CD4-positive, alpha-beta T cell treated with Interleukin-6 for 4 hours (primary cell): ENCODE measurements at places on chromosomes 5 and 9.
A peak's percentile ranks its signal among the peaks of the same experiment; 100 is the strongest.

DNA sequence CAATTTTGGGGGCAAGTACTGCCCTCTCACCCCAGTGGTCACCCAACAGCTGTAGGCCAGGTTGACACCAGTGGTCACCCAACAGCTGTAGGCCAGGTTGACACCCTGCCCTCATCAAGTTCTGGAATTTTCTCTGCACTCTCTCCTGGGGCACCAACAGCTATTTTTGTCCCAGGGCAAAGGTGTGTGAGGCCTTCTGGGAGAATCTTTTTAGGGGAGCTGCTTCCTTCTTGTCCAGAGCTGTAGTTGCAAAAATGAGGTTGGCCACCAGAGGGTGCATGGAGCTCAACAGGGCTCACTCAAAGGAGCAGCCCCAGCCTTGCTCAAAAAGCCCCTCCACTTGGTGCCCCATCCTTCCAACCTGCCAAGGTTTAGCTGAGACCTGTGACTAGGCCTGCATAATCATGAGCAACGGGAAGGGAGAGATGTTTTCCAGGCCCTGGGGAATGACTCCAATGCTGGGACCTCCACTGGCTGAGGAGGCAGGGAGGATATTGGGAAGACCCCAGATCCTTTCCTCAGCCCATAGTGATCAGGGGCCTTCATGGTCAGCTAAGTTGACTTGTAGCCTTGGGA, 10.6 kb upstream of the P4HA2 start:
- peak; percentile 66 for DNase-seq

DNA sequence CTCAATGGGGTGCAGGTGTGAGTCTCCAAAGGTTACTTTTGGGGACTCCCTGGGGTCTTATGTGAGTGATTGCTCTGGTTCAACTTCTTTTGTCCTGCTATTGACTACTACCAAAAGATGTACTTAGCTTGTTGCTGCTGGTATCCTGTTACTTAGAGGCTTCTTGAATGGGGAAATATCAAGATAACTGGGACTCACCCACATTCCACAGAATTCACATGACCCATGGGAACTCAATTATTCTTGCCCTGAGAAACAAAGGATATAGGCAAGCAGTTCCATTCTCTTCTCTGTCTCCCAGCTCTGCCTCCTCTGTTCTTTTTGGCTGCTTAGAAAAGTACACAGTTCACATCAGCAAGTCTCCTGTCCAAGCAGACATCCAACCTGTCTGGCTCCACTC, 105.9 kb downstream of the UNC13B start:
- no peak for DNase-seq

DNA sequence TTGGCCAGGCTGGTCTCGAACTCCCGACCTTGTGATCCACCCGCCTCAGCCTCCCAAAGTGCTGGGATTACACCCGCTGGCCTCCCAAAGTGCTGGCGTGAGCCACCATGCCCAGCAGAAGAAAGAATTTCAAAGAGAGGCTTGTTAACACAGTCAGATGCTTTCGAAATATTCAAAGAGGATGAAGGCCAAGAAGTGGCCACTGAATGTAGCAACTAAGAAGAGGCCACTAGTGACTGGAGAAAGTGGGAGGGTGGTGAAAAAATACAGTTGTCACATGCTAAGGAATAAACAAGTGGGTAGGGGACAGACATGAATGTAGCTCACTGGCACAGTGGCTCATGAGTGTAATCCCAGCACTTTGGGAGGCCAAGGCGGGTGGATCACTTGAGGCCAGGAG, 13.0 kb upstream of the TPM2 start:
- no peak for DNase-seq

DNA sequence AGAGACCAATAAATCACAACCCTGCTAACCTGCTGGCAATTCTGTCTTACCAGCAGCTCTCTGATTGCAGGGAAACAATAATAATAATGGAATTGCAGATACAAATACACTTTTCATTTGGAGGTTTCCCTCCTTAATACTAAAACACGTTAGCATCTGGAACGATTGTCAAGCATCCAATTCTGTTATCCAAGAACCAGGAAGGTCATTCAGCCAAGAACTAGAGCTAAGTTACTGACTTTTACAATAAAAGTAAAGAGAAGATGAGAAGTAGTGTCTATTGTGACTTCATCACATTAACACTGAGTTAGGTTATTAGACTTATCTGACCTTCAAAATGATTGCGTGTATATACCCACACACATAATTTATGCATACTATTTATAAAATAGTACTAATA, 335.6 kb downstream of the BRINP1 start:
- no peak for DNase-seq

GRCh38 chr5:125575891-125576505, 829.6 kb upstream of the ZNF608 start:
- no peak for DNase-seq

GRCh38 chr9:38081356-38082108, 12.5 kb upstream of the SHB start:
- DNase-seq = no peak

GRCh38 chr5:36366883-36367282, 65.2 kb upstream of the RANBP3L start:
- DNase-seq = no peak

DNA sequence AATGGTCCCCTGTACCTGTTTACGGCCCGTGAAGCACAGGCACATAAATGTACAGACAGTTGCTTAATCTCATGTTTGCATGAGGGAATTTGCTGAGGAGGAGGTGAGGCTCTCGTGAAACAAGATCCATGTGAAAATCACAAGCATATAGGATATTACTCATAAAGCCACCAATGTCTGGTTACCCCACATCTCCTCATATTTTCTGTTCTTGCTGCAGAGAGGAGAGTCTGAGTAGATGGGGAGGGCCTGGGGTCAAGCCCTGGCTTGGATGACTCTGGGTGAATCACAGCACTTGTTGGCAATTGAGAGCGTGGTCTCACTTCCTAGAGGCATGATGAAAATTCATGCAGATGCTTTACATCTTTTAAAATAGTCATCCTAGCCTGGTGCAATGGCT, 975 bp downstream of the AGXT2 start:
- no peak for DNase-seq

GRCh38 chr9:14323083-14323971, 9.4 kb upstream of the NFIB start:
- no peak for DNase-seq
